ENCODE measurements at places on chromosomes 6 and 20. TPM values are rescaled to one million over a fixed set of nuclear protein-coding genes. Genes with fewer than 3 reads are reported as not detected.

Gene CFB
- 42.6 TPM for total RNA-seq

GRCh38 chr6:80148220-80148619 is 41.7 kb downstream of the BCKDHB start:
- no peak for ATAC-seq

Gene SLC44A4
- not detected for total RNA-seq

- ATAC-seq = no peak
These were observed 16.3 kb upstream of the SDCBP2 start for GRCh38 chr20:1345030-1345755.

GRCh38 chr6:149185799-149186357 is 131.6 kb upstream of the TAB2 start:
- ATAC-seq = no peak

Gene GPX5
- not detected for total RNA-seq

GRCh38 chr6:105499931-105500330 is 97.0 kb upstream of the PREP start:
- ATAC-seq = no peak

GRCh38 chr6:109356237-109356636 is 26.0 kb downstream of the CD164 start:
- ATAC-seq = no peak

Gene KCNK16
- not detected for total RNA-seq

DNA sequence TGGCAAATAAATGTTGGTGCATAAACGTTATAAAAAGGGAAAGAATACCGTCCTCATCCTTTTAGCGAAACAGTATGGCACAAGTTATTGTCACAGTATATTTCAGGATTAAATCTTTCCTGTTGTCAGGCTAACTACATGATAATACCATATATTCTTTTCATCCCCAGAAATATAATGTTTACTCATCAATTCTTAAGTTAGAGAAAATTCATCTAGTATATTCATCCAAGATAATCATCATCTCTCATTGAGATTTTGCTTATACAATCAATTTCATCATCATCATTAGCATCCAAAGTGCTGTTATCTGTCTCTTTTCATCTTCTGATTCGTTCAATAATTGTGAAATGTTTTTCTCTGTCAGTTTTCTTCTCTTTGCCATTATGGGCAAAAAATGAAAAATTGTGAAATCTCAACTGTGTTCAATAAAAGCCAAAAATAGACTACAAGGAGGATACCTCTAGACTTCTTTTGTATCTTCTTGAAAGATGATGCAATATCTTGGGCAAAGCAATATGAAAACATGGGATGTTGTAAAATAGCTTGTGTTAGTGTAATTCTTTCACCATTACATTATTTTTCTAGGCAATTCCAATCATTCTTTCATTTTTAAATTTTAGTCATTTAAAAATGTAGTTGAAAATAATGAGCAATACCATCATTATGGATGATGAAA is 2.6 kb downstream of the SPACA1 start:
- ATAC-seq = no peak

Gene PHACTR3
- total RNA-seq = 0.59 TPM

DNA sequence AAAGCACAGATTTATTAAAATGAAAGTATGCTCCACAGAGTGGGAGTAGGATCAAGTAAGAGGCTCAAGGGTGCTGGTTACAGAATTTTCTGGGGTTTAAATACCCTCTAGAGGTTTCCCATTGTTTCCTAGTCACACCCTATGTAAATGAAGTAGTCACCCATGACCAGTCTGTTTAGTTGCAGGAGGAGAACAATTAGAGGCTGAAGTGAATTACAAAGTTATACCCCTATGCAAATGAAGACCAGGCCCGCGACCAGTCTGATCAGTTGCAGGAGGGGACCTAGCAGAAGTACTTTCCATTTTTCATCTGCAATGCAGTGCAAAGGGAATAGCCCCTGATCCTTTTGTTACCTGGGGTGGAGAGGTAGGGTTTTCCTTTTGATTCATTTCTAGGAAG is 11.8 kb upstream of the FILIP1 start:
- ATAC-seq = no peak

- ATAC-seq = no peak
These were observed 249.7 kb downstream of the GMPR start for GRCh38 chr6:16487996-16488674.

GRCh38 chr6:44538807-44539201 is 151.3 kb downstream of the CDC5L start:
- no peak for ATAC-seq

All from gastroesophageal sphincter (tissue), 4 donors.